ENCODE measurements at places on chromosomes 7 and 10.

DNA sequence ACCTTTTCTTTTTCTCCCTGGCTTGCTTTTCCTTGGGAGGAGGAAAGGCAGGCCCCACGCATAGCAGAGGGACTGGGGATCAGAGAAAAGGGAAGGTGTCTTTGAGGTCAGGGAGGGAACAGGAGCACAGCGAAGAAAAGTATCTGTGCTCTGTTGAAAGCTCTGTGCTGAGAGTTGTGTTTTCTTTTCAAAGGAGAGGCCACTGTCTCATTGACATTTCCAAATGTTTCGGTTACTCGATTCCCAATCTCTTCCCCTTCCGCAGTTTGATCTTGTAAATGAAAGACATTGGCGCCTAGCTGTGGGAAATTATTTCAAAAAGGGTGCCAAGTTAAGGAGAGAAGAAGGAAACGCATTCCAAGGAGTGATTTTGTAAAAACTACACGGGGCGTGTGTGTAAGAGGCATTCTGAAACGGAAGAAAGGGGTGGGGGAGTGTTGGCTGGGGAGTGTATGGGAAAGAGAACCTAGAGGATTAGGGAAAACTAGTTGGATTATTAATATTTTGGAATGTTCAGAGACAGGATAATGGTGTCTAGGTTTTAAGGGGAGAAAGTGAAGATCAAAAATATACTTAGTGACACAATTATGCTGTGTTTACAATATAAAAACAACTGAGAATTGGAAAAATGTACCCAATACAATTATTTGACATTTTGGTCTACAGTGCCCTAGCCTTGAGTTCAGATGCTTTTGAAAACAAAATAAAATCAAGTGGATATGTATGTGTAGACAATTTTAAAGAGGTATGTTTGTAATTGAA is 708 bp downstream of the KLHDC10 start:
- no peak for DNase-seq

DNA sequence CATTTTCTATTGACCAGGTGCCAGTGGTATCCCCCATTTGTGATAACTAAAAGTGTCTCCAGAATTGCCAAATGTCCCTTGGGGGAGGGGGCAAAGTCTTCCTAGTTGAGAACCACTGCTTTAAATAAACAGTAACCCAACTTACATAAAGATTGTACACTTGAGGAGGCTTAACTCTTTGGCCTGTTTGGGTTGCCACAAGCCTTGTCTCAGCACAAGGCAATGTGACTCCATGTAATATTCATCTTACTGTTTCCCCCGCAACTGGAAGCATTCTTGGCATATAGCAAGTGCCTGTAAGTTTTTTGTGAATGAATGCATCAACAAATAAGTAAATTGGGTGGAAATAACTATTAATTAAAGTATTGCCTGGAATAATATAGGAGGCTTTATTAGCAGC is 108.3 kb downstream of the ANK3 start:
- DNase-seq = no peak

DNA sequence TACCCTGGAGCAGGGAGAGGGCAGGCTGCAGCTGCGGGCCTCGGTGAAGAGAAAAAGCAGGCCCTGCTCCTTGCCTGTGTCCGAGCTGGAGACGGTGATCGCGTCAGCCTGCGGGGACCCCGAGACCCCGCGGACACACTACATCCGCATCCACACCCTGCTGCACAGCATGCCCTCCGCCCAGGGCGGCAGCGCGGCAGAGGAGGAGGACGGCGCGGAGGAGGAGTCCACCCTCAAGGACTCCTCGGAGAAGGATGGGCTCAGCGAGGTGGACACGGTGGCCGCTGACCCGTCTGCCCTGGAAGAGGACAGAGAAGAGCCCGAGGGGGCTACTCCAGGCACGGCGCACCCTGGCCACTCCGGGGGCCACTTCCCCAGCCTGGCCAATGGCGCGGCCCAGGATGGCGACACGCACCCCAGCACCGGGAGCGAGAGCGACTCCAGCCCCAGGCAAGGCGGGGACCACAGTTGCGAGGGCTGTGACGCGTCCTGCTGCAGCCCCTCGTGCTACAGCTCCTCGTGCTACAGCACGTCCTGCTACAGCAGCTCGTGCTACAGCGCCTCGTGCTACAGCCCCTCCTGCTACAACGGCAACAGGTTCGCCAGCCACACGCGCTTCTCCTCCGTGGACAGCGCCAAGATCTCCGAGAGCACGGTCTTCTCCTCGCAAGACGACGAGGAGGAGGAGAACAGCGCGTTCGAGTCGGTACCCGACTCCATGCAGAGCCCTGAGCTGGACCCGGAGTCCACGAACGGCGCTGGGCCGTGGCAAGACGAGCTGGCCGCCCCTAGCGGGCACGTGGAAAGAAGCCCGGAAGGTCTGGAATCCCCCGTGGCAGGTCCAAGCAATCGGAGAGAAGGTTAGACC is 138.0 kb upstream of the STK17A start:
- no peak for DNase-seq

DNA sequence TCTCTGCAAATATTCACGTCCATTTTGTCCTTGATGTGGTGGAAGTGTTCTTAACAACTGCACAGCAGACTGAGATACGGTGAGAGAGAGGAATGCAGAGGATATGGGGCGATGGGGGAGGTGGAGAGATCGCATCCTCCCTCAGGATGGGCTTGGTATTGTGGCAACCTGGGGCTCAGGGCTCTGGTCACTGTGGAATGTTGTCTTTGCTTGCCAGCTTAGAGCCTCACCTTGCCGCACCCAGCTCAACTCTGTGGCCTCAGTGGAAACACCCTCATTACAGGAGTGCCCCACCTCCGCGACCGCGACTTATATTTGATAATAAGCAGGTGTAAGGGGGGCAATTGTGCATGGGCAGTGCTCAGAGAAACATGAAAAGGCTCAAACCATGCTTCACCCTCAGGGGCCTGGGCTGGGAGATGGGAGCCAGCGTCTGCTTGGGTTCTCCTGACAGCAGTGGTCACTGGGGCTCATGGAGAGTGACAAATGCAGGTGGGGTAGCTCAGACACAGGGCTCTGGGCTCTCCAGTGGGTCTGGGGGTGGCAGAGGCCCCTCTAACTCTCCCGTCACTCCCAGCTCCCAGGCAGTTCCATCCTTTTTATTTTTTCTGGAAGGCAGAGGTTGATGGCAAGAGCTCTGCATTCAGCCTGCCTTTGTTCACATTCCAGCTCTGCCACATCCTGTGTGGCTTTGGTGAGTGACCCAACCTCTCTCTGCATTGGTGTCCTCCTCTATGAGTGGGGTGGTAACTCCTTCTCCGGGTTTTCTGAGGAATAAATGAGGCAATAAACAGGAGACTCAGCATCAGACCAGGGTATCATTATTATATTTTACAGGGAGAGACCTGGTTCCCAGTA is 43.1 kb upstream of the EMX2 start:
- DNase-seq = no peak

DNA sequence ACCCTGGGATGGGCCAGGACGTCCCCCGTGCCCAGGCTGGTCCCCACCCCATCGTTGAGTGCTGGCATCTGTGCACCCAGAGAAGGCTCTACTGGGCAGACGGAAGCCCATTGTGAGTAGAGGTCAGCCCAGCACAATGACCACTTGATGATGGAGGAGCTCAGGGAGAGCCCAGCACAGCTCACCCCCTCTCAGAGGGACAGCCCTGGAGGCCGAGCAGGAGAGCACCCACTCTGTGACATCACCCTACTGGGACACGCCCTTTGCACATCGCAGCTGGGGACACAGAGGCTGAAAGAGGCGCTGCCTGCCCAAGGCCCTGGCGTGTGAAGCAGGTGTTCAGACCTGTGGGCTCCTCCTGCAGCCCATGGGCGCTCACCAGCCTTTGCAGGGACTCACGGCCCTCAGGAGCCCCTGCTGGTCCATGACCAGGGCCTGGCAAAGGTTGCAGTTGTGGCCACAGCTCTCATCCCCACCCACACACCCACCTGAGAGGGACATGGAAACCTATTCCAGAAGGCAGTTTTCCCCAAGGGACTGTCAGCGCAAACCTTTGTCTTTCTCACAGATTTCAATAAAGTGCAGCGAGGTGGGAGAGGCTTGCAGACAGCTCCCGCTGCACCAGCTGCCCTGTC is 67.2 kb upstream of the PPP2R2D start:
- DNase-seq = no peak

- no peak for DNase-seq
Measured at GRCh38 chr10:45302573-45302972, 12.8 kb downstream of the OR13A1 start.

DNA sequence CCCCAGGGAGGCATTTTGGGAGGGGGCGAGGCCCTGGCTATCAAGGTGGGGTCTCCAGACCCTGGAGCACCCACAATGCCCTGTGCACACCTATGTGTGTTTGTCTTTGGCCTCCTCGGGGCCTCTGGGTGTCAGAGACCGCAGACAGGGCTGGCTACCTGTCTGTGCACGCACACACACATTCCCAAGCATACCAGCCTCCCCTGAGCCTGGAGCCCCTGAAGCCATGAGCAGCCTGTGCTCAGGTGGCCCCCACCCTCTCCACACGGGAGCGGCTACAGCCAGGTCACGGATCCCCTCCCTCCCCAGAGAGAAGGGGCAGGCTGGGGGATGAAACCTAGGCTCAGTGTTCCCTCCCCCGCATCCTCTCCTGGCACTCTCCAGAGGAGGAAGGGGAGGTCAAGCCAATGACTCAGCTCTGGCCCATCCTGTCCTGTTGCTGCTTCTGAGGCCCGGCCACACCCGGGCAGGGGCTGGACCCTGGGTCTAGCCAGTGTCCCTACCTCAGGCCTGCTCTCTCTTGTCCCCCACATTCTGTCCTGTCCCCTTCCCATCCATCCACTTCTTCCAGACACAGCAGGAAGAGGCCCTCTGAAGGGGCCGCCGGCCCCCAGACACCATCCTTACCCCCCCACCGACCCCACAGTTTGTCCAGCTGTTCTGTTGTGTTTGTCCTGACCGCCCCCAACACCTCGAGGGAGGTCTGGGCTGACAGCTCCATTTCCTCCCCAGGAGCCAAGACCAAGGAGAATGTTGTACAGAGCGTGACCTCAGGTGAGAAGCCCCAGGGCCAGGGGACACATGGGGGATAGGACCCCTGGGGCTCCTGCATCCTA is 720 bp downstream of the SNCG start:
- DNase-seq = no peak

DNA sequence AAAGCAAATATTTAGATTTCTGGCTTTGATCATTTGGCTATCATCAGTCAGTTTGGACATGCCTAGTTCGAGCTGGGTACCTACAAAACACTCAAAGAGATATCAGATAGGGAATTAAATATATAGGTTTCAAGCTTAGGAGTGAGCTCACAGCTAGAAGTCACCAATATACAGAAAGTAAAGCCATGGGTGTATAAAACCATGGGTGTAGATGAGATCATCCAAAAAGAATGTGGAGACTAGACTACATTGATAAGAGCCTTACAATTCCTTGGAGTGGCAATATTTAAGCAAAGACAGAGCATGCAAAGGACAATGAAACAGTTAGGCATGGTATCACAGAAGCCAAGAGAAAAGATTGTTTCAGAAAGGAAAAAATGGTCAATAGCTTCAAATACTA is 7.2 kb upstream of the RALA start:
- no peak for DNase-seq

DNA sequence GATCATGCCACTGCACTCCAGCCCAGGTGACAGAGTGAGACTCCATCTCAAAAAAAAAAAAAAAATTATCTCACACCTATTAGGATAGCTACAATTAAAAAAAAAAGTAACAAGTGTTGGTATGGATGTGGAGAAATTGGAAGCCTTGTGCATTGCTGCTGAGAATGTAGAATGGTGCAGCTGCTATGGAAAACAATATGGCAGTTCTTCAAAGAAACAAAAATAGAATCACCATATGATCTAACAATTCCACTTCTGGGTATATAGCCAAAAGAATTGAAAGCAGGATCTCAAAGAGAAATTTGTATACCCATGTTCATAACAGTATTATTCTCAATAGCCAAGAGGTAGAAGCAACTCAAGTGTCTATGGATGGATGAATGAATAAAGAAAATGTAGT is 143.6 kb upstream of the PRR15 start:
- no peak for DNase-seq

GRCh38 chr7:82668676-82669075 is 225.1 kb upstream of the CACNA2D1 start:
- DNase-seq = no peak

DNA sequence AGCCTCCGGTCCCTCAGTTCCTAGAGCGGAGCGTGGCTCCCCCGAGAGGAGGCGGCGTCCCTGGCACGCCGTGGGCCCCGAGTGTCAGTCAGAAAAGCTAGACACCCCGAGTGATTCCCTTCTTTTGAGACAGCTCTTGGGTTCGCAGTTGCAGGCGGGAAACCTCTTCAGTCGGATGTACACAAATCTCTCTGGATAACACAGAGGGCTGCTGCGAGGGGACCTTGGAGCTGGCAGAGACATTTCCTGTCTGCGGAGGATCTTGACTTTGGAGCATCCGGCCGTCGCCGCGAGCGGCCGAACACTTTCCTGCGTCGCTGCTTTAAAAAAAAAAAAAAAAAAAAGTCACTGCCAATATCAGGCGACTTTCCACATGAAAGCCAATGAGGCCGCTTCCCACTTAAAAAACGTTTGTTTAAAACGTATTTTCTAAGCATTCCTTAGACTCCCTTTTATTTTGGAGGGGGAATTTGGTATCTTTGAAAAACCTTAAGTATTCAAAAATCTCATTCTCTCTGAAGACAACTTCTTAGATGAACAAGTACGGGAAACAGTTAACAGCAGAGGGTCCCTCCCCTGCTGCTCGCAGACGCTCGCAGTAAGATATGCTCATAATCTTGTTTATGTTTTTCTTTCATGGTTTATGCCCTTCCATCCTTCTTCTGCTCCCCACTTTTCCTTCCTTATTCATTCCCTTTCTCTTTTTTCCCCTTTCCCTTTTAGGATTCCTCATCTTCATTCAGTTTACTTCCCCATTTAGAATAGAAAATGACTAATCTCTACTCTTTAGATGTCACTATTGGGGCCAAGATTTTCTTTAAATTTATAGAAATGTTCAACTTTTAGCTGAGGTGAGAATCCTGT is 10.0 kb downstream of the HHEX start:
- no peak for DNase-seq

DNA sequence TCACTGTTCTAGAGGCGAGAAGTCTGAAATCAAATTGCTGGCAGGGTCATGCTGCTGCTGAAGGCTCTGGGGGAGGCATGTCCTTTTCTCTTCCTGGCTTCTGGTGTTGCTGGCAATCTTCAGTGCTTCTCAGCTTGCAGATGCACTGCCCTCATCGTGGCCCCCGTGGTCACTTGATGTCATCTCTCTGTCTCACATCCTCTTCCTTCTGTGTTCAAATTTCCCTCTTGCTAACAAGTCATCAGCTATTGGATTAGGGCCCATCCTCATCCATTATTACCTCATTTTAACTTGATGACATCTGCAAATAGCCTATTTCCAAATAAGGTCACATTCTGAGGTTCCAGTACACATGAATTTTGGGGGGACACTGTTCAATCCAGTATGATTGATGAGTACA is 36.6 kb upstream of the SRGN start:
- DNase-seq = no peak

DNA sequence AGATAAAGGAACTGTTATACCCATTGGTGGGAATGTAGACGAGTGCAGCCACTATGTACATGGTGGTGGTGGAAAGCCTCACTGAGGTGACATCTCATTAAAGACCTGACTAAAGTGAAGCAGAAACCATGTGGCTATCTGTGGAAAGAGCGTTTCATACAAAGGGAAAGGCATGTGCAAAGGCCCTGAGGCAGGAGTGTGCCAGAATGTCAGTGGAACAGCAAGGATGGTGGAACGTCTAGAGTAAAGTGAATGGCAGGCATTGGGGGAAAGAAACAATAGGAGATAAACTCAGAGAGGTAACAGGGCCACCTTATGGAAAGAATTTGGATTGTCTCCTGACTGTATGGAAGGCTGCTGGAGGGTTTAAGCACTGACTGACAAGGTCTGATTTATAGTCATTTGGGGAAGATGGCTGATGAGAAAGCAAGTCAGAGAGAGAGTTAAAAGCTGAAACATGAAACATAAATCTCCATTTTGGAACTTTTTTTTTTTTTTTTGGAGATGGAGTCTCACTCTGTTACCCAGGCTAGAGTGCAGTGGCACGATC is 245.7 kb downstream of the STK31 start:
- DNase-seq = no peak

All from activated CD4-positive, CD25-positive, alpha-beta regulatory T cell (primary cell).